ENCODE measurements at places on chromosomes 6 and 20. TPM values are rescaled to one million over a fixed set of nuclear protein-coding genes. Genes with fewer than 3 reads are reported as not detected.

GRCh38 chr6:61745994-61746393 lies 540.0 kb downstream of the KHDRBS2 start:
- DNase-seq = no peak

GRCh38 chr6:101799531-101799930 lies 406.0 kb downstream of the GRIK2 start:
- no peak for DNase-seq

DNA sequence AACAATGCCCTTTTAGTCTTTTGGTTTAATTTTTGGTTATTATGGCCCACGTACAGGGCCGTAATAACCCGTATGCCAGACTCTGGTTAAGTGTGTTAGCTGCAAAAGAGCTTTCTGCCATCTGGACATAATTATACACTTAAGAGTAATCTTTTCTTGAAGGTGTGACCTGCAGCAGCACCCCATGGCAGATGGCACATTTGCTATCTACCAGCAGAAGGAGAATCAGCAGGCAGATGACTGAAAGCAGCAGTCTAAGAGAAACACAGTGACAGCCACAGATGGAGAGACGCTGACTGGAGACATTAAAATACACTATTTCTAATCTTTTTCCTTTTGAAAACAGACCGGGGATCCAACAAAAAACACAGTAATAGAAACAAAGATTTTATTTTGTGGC lies 18.7 kb downstream of the ASF1A start:
- DNase-seq = no peak

DNA sequence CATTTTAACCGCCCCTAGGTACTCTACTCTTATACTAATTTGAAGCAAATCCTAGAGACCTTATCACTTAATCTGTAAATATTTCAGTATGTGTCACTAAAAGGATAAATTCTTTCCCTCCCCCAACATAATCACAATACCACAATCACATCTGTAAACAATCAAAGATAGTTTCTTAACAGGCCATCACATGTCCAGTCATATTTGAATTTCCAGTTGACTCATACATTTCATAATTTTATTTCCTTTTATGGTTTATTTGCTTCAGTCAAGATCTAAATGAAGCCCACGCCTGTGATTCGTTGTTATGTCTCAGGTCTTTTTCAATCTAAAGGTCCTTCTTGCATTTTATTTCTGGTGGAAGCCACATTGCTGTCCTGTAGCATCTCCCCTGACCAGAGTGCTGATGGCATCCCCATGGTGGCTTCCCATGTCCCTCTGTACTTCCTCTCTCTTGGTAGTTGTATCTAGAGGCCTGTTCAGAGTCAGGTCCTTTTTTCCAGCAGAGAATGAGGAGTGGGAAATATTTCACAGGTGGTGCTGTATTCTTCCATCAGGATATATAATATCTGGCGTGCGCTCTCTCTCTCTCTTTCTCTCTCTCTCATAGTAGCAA lies 128.6 kb upstream of the SLC22A23 start:
- DNase-seq = peak; percentile 24

- DNase-seq = no peak
Observed at GRCh38 chr6:135680964-135681913, 170.3 kb upstream of the PDE7B start.

- no peak for DNase-seq
Observed at GRCh38 chr6:43938178-43939105, 168.4 kb downstream of the VEGFA start.

DNA sequence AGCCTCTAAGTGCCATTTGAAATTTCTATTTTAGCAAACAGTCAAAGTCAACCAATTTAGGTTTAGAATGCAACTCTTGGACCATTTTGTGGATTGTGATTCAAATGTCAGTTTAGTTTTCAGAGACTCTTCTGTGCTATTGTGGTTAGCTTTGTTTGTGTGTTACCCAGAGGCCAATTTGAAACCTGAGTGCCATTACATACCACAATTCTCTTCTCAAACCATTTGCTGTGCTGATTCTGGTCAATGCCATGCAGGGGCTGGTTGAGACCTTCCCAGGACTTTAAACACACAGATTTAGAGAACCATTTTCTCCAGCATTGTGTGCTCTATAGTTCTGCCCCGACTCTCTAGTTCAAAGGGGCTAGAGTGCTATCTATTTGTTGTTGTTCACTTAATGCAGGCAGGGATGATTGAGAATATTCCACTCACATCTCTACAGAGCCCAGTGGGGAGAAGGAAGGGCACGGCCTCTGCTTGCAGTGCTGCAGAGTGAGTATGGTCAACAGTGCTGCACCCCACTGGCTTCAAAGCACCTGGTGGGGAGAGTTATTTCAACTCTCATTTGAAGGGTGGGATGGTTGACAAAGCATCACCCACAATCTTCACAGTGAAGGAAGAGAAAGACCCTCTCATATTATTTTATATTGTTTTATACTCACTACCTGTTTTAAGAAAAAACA lies 738.2 kb downstream of the COL12A1 start:
- no peak for DNase-seq

GRCh38 chr6:33907227-33907626 lies 103.4 kb upstream of the MLN start:
- no peak for DNase-seq

DNA sequence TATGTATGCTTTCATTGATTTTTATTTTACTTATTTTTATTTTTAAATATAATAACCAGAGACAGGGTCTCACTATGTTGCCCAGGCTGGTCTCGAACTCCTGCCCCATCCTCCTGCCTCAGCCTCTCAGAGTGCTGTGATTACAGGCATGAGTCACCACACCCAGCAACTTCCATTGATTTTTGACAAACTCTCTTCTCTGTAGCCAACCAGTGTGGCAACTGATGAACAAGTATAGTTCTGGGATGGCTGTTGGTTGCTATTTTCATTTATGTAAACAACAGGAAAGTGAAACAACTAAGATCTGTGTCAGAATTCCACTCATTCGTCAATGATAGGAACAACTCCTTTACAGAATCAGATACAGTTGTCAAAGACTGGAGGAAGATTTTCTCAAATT lies 356.7 kb upstream of the JARID2 start:
- no peak for DNase-seq

GRCh38 chr6:90496258-90497016 lies 90.4 kb downstream of the MAP3K7 start:
- no peak for DNase-seq

GRCh38 chr20:48905297-48905647 lies 16.2 kb upstream of the ARFGEF2 start:
- DNase-seq = no peak

PNPLA1 gene
- not detected for polyA plus RNA-seq

GPLD1 gene
- 0.04 TPM for polyA plus RNA-seq

ITCH gene
- polyA plus RNA-seq = 20.3 TPM

SMLR1 gene
- polyA plus RNA-seq = not detected
